ENCODE measurements at places on chromosomes 3 and 15.

- peak; percentile 63 for DNase-seq
Measured at GRCh38 chr3:17258823-17259436, 374.2 kb downstream of the PLCL2 start.

GRCh38 chr3:139506766-139507165, 30.4 kb upstream of the RBP2 start:
- no peak for DNase-seq

GRCh38 chr3:72829701-72830100, 18.5 kb downstream of the SHQ1 start:
- DNase-seq = no peak

DNA sequence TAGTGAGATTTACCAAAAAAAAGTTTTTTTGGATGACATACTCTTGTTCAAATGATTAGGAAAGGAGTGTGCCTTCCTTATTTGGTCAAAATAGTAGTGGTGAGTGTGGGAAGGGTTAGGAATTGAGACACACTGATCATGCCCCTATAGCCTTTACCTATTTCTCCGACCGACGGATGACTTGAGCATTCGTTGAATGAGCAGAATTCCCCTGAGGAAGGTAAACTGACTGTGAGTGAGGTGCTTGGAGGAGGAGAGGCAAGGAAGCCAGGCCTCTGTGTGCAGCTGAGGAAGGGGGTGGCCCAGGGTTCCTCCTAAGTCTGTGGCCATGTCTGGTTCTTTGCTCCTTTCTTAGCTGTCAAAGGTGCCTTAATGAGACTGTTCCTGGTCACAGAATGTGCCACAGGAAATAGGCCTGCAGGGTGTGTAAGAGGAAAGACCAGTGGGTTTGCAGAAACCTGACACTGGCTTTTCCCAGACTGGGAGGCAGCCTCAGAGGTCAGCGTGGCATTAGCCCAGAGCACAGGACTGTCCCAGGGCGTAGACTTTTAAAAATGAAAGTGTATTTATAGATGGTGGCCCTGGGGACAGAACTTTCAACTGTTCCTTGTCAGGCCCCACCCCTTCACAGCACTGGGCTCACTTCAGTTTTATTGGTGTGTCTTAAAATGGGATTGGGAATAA, 307.7 kb upstream of the C2CD4B start:
- no peak for DNase-seq

DNA sequence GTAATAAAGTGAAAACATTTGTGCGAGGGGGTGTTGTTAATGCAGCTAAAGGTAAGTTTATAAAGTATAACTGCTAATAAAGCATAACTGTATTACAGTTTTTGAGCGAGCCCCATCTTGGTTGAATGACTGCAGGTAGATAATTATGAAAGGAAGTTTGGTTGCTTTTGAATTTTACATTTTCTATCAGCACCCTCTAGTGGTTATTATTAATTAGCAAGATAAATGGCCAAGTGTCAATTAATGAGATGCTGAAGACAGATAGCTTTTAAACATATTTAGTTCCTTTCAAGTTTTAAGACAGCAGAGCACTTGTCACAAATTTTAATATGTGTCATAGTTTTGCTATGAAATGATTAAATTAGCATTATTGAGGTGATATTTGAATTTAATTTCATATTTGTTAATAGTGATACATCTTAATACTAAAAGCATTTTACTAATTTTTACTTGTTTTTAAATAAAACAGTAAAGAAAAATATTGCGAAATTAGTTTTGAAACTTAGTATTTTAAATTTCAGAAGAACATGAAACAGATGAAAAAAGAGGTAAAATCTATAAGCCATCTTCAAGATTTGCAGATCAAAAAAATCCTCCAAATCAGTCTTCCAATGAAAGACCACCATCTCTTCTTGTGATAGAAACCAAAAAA, 15.1 kb downstream of the U2SURP start:
- DNase-seq = no peak

DNA sequence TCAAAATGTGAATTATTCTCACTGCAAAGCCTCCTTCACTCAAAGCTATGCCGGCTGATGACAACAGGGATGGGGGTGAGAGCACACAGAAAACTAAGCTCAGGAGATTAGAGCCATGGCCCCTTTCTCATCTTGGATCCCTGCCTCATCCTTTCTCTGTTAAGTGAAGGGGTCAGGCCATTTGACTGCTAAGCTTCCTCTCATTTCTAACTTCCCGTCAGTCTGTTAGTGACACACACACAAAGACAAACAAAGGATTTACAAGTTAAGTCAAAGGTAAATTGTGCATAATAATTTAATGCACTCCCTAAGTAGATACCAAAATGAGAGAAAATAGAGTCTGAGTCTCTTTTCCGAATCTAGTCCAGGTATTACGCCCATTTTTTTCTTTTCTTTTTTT, 1.2 kb downstream of the SS18L2 start:
- DNase-seq = no peak
